ENCODE measurements at places on chromosomes 13 and 19.

GRCh38 chr19:38618590-38619360 is at the start of gene EIF3K:
EIF3K (plus strand) TSS chr19:38619188; CDS start chr19:38619269, 81 bp downstream.
- peak; percentile 99 for DNase-seq

DNA sequence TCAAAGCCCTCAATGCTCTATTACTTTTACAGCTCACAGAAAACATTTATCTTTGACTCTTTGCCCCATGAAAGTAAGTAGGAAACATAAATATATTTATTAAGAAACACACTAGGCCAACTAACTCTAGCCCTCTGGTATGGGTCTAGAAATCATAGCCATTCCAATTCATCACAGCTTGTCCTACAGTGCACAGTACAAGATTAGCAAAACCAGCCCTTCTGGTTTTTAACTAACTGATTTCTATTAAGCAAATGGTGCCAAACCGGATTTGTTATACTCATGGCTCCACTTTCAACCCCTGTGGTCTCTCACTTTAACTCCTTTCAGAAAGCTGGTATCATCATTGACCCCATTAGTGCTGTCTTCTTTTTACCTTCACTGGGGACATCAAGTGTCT is 5.6 kb upstream of the LRRC63 start:
- DNase-seq = no peak

GRCh38 chr13:112894423-112894672 is 74.7 kb upstream of the MCF2L start:
- DNase-seq = no peak

DNA sequence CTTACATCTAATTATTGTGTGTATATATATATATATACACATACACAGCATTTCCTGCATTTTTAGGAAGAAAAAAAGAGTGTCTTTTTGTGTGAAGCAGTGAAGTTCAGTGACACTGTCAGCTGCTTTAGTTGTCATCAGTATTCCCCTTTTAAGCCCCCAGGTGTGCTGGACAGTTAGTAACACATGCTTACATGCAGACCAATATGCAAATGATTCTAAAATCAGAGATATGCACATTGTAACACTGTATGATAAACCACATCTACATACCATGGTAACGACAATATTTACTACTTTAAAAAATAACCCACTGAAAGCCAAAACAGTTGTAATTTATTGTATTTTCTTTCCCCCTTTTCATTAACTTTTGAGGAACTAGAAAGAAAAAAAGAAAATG is 16.8 kb downstream of the LHFPL6 start:
- DNase-seq = no peak

DNA sequence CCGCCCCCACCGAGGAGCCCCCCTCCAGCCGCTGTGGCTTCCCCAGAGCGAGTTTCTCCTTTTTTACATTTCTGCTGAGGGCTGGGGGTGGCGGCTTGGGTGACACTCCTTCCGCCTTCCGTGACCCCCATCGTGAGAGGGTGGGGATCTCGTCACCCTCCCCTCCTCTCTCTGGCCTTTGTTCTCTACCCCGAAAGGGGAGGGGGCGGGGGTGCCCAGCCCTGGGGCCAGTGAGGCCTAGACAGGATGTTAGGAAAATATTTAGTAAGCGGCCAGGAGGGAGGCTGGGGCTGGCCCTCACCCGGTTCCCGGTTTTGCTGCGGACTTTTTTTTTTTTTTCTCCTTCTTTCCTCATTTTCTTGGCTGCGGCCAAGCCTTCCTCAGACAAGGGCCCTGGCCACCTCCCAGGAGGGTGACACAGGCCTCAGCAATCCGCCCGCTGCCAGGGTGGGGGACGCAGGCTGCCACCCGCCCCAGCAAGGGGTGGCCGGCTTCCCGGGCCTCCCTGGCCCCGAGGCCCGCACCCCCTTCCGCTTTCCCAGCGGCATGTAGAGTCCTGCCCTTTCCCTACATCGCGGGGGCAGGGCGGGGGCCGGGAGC is 3.9 kb downstream of the MIDN start:
- peak; percentile 89 for DNase-seq

DNA sequence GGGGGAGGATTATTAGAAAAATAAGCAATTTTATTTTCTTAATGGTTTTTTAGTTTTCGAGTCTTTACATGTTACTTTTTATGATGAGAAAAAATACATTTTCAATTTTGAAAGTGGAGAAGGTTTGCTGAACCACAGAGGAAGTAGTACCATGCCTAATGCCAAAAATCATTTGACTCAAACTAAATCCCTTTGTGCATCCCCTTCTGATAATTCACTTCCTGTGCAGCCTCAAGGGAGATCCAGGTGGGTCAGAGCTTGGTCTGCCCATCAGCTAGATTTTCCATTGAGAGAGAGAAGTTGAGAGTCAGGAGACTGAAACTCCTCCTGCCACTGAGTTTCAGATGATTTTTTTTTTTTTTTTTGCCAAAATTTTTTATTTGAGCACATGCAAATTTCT is 571.7 kb downstream of the LIG4 start:
- no peak for DNase-seq

DNA sequence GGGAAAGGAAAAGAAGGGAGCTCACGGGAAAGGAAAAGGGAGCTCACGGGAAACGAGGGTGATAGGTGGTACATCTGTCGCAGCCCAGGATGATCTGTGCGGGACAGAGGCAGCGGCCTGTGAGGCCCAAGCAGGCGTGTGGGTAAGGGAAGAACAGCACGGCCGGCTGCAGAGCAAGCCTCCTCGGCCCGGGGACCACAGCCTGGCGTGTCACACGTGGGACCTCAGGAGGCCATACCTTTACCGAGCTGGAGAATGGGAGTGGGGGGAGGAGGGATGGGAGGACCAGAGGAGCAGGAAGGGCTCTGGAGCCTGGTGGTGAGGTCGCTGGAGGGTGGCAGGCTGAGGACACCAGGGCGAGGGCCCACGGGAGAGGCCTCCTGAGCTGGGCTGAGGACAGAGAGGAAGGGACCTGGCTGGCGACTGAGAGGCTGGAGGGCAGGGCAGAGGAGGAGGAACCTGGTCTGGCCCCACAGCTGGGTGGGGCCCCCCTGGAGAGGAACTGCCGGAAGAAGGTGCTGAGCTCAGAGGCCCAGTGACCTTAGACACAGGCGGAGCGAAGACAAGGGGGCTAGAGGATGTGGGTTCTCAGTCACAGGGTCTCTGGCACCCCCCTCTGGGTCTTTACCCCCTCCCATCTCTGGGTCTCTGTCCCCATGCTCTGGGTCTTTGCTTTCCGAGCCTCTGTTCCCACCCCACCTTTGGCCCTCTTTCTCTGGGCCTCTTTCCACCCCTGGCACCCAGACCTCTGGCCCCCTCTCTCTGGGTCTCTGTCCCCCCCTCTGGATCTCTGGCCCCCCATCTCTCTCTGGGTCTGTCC is 2.9 kb upstream of the FTL start:
- peak; percentile 44 for DNase-seq

- DNase-seq = no peak
Observed at GRCh38 chr13:102376318-102376717, 25.5 kb downstream of the FGF14 start.

DNA sequence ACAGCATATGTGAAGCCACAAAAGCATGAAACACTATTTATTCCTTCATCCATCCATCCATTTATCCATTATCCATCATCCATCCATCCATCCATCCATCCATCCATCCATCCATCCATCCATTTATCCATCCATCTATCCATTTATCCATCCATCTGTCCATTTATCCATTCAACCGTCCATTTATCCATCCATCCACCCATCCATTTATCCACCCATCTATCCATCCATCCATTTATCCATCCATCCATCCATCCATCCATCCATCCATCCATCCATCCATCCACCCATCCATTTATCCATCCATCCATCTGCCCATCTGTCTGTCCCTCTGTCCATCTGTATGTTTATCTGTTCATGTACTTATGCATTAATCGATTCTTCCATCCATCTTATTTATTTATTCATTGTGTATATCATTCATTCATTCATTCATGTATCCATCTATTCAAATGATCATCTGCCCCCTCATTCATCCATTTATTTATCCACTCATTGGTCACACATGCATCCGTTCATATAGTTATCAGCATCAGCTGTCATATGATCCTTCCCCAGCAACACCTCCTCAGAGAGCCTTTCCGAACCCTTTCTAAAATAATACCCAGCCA is 7.0 kb upstream of the MYH14 start:
- DNase-seq = no peak

DNA sequence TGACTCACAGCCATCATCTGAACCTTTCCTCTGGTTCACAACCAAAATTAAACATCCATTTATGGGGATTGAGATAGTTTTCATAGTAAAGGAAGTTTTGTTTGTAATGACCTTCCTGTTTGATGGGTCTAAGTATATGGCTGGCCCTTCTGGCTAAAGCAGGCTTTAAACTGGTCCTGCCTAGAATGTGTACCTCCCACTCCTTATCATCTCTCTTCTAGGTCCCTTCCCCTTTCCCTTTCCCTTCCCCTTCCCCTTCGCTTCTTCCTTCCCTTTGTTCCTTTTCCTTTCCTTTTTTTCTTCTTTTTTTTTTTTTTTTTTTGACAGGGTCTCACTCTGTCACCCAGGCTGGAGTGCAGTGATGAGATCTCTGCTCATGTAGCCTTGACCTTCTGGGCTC is 35.6 kb downstream of the BBC3 start:
- no peak for DNase-seq

DNA sequence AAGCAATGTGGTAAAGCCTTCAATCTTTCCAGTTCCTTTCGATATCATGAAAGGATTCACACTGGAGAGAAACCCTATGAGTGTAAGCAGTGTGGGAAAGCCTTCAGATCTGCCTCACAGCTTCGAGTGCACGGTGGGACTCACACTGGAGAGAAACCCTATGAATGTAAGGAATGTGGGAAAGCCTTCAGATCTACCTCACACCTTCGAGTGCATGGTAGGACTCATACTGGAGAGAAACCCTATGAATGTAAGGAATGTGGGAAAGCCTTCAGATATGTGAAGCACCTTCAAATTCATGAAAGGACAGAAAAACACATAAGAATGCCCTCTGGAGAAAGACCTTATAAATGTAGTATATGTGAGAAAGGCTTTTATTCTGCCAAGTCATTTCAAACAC is 15.6 kb upstream of the ZNF763 start:
- DNase-seq = no peak

GRCh38 chr13:97001636-97002035 is 7.4 kb upstream of the OXGR1 start:
- DNase-seq = no peak

DNA sequence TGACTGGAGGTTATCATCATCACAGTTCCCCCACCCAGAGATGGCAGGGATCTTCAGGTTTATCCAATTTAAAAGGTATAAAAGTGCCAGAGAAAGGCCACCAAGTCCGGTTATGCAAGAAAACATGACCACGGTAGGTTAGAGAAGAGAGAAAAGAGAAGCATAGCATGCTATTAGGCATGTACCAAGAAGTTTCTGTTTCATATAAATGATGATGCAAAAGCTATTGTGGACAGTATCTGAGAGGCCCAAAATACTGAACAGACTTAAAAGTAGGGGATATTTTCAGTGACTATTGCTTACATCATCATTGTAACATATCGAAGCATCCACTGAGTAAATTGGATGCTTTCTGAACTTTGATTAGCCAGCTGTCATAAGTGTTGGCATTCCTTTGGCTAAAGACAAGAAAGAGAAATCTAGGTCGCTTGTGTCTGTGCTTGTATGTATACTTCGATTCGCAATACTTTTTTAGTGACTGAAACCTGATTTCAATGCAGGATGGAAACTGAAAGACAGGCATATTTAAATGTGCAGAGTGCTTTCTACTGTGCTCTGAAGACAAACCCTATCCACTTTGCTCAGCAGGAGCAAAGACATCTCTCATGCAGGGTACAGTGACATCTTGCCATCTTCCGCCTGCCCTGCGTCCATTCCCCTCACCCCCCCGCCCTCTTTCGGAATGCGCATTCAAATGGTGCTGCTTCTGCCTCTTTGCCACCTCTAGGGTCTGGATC is 180.3 kb downstream of the SHISA2 start:
- no peak for DNase-seq

- no peak for DNase-seq
Observed at GRCh38 chr13:103516015-103516795, 450.0 kb upstream of the SLC10A2 start.

- DNase-seq = no peak
Observed at GRCh38 chr19:17687141-17687856, 855 bp downstream of the UNC13A start.

DNA sequence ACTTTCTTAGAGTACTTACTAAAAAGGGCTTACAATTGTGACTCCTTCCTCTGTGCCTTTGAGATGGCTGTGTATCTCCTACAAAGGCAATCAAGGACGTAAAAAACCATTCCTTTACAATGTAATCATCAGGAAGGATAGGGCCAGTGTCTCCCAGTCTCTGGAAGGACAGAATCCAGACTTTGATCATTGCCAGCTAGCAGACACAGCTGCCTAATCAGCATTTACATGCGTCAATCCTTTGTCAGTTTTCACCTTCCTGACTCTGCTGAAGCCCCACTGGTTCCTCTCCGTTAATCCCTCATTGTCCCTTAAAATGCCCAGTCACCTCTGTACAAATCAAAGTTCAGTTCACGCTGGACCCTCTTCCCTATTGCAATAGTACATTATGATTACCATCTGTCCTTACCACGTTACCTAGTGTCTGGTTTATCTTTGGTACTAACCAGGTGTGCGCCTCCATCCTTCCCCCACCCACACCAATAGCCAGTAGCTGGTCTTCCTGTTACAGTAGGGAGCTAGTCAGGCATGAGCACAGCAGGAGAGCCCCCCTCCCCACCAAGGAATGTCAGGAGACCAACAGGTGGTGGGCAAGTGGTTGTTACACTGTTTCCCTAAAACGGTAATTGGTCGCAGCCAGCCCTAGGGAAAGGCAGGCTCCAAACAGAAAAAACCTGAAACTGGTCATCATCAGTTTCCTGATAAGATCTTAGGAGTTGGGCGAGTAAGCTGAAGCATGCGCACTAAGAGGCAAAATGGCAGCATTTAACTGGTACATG is 49.7 kb downstream of the TGDS start:
- DNase-seq = no peak

- DNase-seq = no peak
Observed at GRCh38 chr19:347946-348861, 3.6 kb upstream of the MIER2 start.

DNA sequence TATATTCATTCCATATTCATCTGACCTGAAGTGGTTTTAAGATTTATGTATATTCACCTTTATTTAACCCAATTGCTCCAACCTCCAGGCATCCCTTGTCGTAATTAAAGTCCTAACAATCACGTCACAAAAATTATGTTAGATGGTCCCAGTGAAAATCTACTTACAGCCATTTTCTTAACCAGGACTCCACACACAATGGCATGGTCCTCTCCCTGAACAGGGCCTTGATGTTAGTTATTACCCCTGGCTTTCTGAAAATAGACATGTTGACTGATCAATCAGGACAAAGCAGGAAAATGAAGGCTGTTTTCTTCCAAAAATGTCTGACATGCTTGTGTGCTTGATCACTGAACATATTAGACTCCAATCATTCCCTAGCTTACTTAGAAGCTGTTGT is 542.7 kb upstream of the SLITRK5 start:
- DNase-seq = no peak

DNA sequence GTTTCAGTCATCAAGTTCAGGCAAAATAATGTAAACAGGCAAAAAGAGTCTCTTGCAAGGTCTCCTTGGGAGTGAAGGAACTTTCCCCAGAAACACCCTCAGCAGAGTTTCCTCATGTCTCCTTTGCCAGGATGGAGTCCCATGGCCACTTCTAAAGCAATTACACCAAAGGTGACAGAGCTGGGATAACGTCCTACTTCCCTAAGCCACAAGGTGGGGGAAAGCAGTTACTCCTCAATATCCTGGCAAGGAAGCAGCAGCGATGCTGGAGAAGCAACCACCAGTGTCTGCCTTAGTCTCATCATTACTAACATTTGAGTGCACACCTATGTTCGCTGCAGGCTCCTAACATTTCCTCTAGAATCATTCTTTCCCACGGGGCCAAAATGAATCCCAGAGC is 88.6 kb downstream of the UBL3 start:
- no peak for DNase-seq

- no peak for DNase-seq
Observed at GRCh38 chr13:51834581-51835171, 10.3 kb downstream of the TMEM272 start.
